Stimulated activated CD8-positive, alpha-beta memory T cell treated with anti-CD3 and anti-CD28 coated beads, Interleukin-15, amount 100 ng/mL, for 4 hours (primary cell): ENCODE measurements at places on chromosomes 4 and X.

DNA sequence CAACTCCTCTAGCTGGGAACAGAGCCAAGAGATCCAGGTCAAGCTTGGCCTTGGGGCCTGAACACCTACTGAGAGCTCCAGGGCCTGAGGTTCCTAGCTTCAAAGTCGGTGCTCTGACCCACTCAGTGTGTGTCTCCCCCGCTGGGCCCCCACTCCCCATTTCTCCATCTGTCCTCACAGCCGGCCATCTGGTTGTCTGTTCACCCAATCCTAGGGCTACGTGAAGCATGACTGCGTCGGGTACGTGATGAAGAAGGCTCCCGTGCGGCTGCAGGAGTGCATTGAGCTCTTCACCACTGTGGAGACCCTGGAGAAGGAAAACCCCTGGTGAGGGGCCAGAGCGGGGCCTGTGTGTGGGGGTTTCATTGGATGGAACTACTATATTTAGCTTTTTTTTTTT is 12.3 kb downstream of the USP11 start:
- DNase-seq: no peak

- DNase-seq: no peak
Measured at GRCh38 chr4:56330691-56331090, 56.6 kb downstream of the AASDH start.

DNA sequence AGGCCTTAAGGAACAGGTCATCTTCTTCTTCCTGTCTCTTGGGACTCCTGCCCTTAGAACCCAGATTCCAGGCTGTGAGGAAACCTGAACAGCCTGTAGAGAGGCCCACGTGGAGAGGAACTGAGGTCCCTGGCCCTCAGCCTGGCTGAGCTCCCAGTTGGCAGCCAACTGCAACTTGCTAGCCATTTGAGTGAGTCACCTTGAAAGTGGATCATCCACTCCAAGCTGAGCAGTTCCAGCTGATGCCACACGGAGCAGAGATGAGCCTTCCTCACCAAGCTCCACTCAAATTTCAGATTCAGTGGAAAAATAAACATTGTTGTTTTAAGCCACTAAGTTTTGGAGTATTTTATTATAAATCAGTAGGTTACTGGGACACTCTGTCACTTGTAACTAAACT is 392.5 kb downstream of the BCOR start:
- no peak for DNase-seq

DNA sequence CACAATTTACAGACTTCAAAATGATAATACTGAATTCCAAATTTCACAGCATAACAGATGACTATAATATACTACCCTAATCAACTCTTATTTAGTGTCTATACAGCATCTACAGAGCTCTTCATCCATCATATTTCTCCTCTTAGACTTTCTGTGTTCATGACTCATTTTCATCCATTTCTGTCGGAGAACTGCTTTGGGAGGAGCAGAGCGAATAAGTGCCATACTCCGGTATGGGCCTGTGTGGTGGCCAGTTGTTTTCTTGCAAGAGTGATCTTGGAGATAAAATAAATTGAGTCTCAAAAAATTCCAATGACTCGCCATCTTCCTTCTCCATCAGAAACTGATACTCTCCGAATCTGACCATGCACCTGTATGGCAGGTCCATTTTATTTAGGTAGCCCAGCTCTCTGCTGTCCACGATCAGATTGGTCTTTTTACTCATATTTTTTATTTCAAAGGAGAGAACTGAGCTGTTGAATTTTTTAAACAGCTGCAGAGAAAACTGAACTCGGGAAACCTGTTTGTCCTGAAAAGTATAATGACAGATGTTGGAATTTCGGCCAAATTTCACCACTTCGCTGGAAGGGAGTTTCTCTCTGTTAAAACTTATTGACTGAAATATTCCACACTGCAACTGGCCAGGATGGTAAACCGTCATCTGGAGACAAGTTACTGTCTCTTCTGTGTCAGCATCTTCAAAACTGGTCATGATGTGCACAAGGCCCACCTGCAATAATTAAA is 7.8 kb downstream of the TIFA start:
- no peak for DNase-seq

- DNase-seq: peak; percentile 50
Measured at GRCh38 chr4:89307446-89308160, at the start of gene GPRIN3. GPRIN3 (minus strand) TSS chr4:89307800; CDS start chr4:89250110, 57,690 bp downstream.
